ENCODE measurements at places on chromosomes 4 and X.

DNA sequence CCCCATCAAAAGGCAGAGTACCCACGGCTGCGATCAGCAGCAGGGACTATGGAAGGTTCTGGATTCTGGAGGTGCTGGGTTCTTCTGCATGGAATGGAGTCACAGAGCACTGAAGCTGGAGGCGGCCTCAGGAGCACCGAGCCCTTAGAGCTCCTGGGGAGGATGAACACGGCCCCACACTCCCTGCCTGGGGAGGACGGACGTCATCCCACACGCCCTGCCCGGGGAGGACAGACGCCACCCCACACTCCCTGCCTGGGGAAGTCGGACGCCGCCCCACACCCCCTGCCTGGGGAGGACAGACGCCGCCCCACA, 9.9 kb downstream of the LRPAP1 start:
- DNase-seq = no peak

GRCh38 chr4:152464030-152464823, 71.7 kb downstream of the FBXW7 start:
- no peak for DNase-seq

GRCh38 chr4:80078346-80079092, 5.5 kb upstream of the ANTXR2 start:
- no peak for DNase-seq

GRCh38 chr4:187996502-187997177, 1.1 kb downstream of the ZFP42 start:
- DNase-seq = no peak

DNA sequence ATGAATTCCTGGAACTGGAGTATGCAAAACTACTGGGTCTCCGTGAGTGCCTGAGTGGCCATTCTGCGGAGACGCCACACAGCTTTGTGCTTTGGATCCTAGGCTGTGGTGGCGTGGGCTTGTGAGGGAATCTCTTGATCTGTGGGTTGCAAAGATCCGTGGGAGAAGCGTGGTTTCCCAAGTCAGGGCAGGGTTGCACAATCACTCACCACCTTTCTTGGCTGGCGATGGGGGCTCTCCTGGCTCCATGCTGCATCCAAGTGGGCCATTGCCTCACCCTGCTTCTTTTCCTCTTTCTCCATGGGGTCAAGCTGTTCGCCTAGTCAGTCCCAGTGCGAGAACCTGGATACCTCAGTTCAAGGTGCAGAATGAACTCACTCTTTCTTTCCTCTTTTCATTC, 62.5 kb downstream of the SLAIN2 start:
- DNase-seq = no peak

DNA sequence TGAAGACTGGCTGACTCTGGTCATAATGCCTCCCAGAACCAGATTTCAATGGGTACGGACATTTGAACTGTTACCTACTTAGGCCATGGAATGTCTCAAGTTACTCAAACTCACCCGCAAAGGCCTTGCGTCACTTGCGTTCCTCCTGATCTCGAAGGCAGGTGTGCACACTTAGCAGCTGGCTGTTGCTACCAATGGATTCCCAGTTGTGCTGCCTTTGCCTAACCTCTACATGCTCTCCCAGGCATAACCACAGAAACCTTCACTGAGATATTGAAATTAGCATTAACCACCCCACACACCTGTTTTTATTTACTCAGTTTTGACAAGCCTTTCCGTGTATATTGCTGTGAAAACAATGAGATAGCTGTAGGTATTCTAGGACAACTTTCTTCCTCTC, 2.8 kb downstream of the ERVMER34-1 start:
- DNase-seq = no peak

DNA sequence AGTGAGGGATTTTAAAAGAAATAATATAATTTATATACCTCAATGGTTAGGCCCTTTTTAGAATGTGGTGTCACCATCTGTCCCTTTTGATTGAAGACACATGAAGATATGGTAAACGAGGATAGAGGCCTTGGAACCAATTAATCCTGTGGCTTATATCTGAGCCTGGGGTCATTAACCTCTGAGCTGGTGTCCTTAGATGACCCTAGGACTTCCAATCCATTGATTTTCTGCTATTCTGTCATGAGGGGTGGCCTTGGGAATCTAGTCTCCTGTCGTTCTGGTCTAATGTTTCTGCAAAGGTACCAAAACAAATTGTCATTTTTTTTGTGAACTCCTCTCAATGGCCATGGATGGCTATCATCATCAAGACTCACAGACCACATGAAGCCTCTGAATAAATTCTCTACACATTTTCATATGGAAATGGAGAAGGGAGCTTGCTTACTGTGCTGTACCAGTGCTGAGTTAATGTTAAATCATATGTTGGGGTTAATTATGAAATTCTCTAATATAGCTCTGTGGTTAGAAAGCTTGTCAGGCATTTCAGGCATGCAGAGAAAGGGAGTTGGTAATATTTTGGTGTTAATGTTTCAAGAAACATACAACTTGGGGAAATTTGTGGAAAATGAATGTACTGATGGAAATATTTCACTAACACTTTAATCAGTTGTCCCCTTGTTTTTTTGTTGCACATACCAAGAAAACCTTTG, 204.2 kb upstream of the IL15 start:
- DNase-seq = no peak

DNA sequence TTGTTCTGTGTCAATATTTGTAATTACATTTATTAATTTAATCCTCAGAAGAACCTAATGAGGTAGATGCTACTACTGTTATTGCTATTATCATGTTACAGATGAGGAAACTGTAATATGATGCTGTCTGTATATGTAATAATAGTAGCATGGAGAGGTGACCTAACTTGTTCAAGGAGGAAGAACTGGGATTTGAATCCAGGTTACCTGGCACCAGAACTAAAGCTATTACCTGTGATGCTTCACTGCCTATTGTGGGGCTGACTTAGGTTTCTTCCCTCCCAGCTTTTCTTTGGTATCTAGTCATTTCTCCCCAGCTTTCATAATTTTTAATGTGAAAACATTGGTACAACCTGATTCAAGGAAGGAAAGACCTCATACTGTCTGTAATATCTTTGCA, 43.6 kb downstream of the RAPGEF2 start:
- no peak for DNase-seq

- DNase-seq = no peak
Observed at GRCh38 chr4:120622601-120623000, 299.9 kb downstream of the PRDM5 start.

GRCh38 chr4:7770224-7771050, 169.2 kb downstream of the AFAP1 start:
- DNase-seq = no peak

DNA sequence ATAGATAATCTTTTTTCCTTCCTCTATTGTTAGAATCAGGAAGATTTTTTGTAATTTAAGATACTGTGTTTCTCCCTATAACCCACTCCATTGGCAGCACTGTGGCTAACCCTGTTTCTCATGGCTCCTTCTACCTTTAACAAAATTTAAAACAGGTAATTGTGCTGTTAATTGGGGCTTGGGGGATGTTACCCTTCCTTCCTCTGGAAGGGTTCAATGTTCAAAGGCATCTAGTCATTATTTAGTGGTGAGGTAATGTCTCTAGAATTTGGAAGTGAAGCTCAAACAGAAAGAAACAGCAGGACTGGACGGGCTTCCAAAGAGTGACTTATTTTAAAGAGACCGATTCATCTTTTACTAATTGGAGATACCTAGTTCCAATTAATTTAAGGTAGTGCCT, 166.4 kb downstream of the TRIML1 start:
- DNase-seq = no peak

DNA sequence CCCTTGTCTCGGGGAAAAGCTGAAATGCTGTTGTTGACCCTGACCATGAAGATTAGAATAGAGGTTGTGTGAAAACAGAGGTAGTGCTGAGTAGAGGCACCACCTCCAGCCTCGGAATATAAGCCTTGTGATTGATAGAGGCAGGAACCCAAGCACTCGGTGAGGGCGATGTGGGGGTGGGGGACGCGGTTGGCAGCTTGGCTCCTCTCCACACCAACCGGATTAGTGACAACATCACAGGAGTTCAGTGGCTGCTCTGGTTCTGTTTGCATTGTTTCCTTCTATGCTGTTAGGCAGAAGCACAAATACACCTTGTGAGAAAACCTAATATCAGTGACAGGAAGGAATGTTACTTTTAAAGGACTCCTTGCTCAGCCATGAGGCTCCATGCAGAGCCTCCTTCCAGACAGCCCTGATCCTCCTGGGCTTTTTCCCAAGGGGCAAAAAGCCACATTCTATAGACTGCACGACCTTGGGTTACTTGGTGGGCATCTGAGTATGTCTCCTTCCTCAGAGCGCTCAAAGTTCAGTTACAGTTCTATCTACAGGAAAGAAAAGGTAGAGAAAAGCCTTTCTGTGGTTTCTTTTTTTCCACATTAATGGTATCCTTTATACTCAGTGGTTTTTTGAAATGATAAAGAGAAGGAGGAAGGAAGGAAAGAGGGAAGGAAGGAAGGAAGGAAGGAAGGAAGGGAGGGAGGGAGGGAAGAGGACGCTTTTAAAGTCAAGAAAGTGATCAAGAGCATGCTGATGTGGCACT, 150.4 kb upstream of the NOCT start:
- DNase-seq = no peak

GRCh38 chrX:16785247-16786138, 773 bp upstream of the TXLNG start:
- no peak for DNase-seq

DNA sequence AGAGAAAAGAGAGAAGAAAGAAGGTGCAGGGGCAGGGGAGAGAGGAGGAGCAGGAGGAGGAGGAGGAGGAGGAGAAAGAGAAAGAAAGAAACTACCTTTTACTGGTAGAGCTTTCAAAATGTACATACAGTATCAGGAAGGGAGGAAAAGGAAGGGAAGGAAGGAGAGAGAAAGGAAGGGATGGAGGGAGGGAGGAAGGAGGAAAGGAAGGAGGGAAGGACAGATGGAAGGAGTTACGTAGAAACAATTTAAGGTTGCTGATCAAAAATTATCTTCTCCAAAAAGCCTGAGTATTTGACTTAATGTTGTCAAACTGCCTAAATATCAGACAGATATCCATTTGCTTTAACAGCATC, 13.4 kb downstream of the TBC1D9 start:
- no peak for DNase-seq

DNA sequence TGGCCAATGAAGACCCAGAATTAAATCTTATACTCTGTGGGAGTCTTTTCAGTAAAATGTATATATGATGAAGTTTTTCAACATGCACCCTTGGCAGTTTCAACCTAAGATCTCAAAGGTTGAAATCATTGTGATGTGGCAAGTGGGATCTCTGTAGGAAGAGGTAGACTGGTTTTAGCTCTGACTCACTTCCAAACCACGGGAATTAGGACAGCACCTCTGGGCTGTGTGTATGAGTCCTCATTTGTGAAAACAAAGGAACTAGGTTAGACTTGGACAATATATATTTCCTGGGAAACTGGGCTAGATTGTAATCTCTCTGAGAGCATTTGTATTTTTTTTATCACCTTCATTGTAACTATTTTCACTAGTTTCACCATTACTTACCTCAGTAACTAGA, 333.0 kb downstream of the ADGRL3 start:
- DNase-seq = no peak

DNA sequence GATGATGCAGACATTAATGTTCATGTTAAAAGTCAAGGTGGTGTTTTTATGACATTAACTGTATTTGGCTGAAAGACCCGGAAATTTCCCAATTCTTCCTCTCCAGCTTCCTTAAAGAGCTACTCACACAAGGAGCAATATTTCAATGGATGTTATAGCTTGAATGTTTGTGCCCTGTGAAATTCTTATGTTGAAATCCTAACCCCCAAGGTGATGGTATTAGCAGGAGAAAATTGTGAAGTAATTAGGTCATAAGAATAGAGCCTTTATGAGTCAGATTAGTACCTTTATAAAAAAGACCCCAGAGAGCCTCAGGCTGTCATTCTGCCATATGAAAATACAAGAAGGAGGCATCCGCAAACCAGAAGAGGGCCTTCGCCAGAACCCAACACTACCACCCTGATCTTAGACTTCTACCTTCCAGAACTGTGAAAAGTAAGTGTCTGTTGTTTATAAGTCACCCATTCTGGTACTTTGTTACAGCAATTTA, 3.6 kb downstream of the TLR1 start:
- no peak for DNase-seq

DNA sequence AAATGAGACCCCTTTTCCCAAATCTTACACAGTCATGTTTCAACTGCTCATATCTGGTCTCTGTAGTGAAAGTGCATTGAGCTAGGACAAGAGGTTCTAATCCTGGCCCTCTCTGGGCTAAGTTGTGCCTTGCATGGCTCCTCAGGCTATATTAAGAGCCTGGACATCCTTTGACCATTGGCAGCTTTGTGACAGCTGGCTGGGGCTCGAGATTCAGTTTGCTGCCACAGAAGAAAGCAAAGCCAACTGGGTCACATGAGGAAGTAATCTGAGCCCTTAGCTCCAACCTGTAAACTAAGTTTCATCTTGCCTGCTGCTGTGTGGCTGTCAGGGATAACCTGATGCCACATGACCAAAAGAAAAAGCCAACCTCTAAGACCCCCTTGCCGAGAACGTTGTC, 51.8 kb upstream of the JADE1 start:
- DNase-seq = no peak

DNA sequence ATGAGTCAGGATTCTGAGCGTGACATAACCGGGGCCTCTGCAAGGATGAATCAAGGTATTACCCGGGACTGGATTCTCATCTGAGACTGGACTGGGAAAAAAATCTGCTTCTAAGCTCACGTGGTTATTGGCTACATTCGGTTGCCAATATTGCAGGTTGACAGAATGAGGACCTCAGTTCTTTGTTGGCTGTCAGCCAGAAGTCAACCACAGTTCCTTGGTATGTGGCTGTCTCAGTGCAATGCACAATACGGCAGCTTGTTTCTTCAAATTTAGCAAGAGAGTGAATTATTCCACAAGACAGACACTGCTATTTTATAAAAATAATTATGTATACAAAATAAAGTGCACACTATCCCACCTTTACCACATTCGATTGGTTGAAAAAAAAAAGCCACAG, 424.2 kb downstream of the KLHL4 start:
- DNase-seq = no peak

- no peak for DNase-seq
Observed at GRCh38 chrX:13043138-13043537, 1.3 kb downstream of the FAM9C start.

- no peak for DNase-seq
Observed at GRCh38 chr4:102601586-102602227, 100.5 kb downstream of the NFKB1 start.

- DNase-seq = no peak
Observed at GRCh38 chr4:99361899-99362275, 9.3 kb upstream of the ADH1C start.

DNA sequence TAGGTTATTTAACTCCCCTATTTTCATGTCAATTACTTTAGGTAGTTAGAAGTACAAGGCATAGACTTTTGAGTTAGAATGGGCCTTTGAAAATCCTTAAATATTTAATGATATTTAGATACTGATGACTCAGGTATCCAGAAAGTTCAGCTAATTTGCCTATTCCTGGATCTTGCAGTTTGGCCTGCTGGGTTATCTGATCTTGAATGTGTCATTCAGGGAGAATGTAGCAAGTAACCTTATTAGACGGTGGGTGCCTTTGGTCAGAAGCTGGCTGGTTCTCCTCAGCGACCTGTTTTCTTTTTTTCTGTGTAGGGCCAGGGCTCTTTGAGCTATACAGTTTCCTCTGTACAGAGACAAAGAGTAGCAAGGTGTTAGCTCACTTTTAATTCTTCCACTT, 42.0 kb downstream of the MTM1 start:
- DNase-seq = no peak
